ENCODE measurements at places on chromosomes 13 and 19.

DNA sequence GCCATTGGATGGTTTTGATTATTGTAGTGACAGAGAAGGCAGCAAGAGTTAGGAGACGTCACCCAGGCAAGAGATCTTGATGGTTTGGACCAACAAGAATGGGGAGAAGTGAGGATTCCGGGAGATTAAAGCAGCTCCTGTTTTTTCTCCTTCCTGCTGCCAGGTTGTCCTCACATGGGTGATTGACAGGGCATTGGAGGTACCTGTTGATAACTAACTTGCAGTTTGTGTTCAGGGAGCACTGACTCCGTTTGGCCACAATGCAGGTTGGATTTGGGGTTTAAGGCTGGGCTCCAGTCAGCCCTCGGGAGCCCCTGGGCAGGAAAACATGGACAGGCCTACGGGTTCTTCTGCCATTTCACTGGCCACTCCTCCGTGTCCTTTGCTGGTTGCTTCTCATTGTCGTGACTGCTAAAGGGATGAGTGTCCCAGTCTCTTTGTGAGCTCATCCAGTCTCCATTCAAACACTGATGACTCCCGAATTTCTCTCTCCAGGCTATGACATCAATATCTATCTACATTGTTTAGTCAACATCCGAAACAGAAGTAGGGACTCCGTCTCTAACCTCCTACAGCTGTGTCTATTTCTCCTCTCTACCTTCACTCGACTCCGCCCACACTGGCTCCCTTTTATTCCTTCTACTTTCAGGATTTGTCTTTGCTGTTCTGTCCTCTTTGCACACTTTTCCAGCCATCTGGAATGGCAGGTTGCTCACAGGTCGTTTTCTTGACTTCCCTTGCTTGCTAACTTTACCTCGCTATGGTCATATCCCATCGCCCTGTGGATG is 1.3 kb upstream of the PTOV1 start:
- DNase-seq, result no peak

GRCh38 chr13:108955741-108956140 is 326.3 kb downstream of the MYO16 start:
- DNase-seq, result no peak

DNA sequence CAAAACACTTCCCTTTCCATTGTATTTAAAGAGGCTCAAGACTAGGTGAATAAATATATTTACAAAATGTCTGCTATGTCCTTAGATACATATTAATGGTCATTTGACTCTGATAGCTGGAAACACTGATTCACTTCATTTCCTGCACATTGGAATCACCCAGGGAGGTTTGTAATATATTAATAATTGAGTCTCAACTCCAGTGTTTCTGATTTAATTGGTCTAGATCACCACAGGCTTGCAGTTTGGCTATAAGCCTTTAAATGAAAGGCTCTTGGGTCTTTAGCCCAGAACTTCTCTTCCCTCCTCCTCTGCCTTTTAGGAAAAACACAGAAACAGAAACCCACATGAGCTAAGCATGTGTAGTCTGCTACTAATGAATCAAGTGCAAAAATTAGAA is 378.0 kb downstream of the TBC1D4 start:
- no peak for DNase-seq

GRCh38 chr19:29610213-29610573 is 4.1 kb downstream of the POP4 start:
- no peak for DNase-seq

DNA sequence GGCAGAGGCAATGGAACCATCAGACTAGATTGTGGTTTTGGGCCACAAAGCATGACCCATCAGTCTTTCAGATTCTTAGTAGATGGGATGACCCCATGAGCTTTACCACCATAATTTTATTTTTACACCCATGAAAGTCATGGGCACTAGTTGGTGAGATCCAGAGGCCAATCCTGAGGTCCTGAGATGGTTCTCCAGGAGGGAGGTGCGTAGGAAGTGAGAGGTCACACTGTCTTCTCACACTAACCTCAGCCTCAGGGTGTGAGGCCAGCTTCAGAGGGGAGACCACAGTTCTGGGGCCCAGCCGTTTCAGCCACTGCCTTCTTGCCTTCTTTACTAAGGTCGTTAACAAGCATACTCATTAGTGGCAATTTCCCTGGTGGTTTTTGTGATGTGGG is 106.4 kb downstream of the AKAP11 start:
- DNase-seq, result no peak

- DNase-seq, result no peak
Observed at GRCh38 chr13:26780411-26780810, 19.8 kb upstream of the GPR12 start.

DNA sequence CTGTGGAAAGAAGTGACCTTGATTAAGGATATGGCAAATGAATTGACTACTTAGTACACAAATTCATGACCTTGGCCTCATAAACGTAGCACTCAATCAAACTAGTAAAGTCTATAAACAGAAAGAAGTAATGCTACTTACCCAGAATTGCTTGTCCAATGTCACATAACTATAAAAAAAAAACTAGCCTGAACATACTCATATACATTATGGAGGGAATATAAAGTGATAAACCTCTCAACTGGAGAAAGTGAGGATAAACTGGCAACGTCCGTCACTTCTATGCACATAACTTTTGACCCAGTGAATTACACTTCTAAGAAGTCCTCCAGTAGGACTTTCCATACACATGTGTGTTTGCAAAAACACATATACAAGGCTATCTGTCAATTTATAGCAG is 7.7 kb upstream of the SERP2 start:
- DNase-seq, result no peak

DNA sequence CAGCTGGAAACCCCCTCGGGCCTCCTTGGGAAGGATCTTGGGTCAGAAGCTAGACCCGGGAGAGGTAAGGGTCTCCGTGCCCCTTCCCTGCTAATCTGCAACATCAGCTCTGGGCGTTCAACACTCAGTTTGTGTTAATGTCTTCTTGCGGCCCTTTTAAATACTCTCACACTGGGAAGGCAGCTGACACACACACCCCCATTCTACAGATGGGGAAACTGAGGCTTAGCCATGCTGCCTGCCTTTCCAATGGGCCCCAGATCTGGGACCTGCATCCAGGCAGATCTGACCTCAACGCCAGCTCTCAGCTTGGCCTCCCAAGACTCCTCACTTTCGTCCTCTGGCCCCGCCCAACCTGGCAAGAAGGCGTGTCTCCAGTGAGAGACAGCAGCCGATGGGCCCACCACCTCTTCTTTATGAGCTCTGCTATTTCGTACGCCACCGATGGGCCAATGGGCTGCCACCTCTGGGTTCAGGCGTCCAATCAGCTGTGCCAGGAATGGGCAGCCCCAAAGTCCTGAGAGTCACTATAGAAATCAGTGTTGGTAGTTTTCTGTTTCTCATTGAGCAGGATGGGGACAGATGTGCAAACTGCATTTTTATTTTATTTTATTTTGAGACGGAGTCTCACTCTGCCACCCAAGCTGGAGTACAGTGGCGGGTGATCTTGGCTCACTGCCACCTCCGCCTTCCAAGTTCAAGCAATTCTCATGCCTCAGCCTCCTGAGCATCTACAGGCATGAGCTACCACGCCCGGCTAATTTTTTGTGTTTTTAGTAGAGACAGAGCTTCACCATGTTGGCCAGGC is 43.8 kb downstream of the DNM2 start:
- no peak for DNase-seq

- peak; percentile 5 for DNase-seq
Observed at GRCh38 chr13:32548837-32549236, 10.2 kb upstream of the N4BP2L2 start.

Measured in fibroblast of mammary gland (primary cell).